Right hindlimb (tissue), 1 donor: ENCODE measurements at places on chromosomes 16 and 17.
A peak's percentile ranks its signal among the peaks of the same experiment; 100 is the strongest.

- DNase-seq = no peak
Observed at GRCh38 chr16:89920723-89921122, 2.1 kb downstream of the MC1R start.

GRCh38 chr17:76585033-76585648, 519 bp downstream of the ST6GALNAC2 start:
- peak; percentile 36 for DNase-seq

DNA sequence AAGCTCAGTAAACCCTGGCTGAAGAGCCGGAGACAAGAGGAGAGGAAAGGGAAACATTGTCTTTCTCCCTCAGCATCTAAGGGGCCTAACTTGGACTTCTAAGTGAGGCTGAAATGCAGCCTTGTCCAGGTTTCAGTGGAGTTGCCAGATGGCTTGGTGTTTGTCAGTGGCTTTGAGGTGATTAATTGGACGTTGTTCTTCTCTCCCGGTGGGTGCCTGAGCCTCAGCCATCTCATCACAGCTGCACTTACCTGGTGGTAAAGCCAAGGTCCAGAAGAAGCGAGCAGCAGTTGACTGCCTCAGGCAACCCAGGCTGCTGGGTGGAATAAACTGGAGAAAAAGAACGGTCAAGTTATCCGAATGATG, 202.2 kb upstream of the NLRP1 start:
- no peak for DNase-seq

DNA sequence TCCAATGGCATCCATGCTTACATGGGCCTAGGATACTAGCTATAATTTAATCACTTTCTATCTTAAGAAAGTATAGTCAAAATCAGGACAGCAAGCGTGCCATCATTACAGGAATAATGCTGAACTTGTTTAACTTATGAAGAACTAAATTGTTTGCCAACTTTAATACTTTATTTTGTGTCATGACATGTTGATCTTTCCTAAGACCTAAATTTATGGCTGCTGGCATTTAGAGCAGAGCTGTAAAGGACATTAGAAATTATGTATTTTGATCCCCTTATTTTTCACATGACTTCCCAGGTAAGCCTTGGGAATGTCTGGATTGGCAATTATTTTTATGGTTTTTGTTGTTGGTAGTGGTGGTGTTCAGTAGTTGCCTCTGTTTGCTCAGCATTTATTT, 920.3 kb upstream of the GOT2 start:
- DNase-seq = no peak
